T-helper 2 cell (primary cell): ENCODE measurements at places on chromosomes 2 and 18.

DNA sequence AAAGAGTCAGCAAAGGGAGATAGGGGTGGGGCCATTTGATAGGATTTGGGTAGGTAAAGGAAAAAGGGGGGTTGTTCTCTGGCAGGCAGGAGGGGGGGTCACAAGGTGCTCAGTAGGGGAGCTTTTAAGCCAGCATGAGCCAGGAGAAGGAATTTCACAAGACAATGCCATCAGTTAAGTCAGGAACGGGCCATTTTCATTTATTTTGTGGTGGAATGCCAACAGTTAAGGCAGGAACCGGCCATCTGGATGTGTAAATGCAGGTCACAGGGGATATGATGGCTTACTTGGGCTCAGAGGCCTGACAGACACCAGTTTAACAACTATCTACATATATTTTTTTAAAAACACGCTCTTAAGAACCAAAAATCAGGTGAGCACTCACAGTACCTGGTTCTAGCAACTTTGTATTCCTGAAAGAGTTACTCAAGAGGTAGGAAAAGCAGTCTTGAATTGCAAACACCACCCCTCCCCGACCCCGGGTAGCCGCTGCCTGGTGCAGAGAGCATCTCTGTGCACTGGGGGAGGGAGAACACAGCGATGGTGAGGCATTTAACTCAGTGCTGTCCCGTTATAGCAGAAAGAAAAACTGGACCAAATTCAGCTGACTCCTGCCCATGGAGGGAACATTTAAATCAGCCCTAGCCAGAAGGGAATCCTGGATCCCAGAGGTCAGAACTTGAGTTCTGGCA is 414.5 kb upstream of the KLHL29 start:
- no peak for DNase-seq

- DNase-seq: no peak
Observed at GRCh38 chr2:233482616-233483015, 84.0 kb downstream of the USP40 start.

- DNase-seq: no peak
Observed at GRCh38 chr2:85796341-85797262, 42.8 kb downstream of the ATOH8 start.

GRCh38 chr2:229714080-229714735 is at the start of gene DNER:
DNER (minus strand) TSS chr2:229714555; CDS start chr2:229714423, 132 bp downstream.
- no peak for DNase-seq

- no peak for DNase-seq
Observed at GRCh38 chr2:2664989-2665833, 334.1 kb upstream of the MYT1L start.

DNA sequence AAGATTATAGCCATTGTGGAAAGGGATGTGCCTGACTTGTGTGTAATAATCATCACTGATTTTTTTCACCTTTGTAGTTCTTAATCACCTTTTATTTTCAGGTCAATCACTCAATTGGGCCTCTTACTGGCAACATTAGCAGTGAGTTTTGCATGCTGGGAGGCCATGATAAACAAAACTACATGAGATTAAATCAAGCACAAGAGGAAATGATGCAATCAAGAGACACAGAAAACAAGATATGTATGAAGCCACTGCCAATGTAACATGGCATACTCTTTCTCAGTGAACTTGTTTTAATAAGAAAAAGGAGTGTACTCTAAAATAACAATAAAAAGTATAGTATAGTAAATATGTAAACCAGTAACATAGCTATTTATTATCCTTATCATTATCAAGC is 69.9 kb upstream of the FSIP2 start:
- DNase-seq: no peak

- DNase-seq: no peak
Observed at GRCh38 chr2:113977060-113977659, 87.3 kb downstream of the ACTR3 start.

DNA sequence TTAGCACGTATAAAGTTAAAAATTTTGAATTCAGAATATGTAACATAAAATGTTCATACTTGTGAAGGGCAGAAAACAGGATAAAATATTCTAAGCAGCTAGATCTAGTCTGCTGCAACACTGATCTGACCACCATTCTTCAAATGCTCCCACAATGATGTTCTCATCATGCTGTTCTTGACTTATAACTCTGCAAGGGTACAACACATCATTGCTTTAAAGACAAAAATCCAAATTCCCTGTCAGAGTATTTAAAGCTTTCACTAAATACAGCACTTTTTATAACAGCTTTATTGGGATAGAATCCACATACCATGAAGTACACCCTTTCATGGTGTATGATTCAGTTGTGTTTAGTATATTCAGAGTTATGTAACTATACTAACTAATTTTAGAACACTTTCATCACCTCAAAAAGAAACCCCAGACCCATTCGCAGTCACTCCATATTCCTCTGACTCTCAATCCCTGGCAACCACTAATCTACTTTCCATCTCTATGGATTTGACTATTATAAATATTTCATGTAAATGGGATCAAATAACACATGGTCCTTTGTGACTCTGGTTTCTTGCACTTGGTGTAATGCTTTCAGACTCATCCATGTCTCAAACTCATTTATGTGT is 56.4 kb downstream of the MAP4K3 start:
- no peak for DNase-seq
